ENCODE measurements at places on chromosomes 4 and X.

- no peak for DNase-seq
Observed at GRCh38 chr4:15188605-15189539, 186.6 kb downstream of the CPEB2 start.

DNA sequence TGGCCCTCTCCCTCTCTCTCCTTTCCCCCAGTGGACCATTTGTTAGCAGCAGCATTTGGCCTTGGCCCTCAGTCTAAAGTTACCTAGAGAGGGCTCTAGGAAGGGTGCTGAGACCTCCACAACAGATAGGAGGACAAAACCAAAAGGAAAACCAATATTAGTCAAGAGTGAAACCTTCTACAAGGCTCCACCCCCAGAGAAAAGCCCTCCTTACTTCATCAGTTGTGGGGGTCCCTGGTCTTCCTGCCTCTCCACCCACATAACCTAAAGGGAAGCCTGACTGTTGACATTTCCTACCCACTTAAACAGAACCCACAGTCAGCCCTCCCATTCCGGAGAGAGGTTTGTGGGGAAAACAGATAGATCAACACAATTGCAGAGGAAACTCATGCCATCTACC is 4.7 kb upstream of the CD40LG start:
- DNase-seq: no peak

DNA sequence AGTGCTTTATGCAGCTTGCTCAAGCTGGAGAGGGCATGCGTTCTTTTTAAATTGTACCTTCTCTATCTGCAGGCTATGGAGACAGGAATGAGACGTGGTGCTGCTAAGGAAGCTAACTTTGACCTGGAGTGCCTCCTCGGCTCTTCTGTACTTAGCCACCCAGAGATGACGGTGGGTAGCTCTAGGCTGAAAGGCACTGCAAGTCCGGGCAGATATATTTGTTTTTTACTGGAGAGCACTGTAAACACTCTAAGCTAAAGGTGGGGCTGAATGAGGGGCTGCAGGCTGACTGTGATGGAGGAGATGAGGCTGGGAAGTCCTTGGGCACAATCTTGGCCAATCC is 12.1 kb downstream of the ELF4 start:
- no peak for DNase-seq

GRCh38 chrX:1421433-1422134 is 29.7 kb upstream of the SLC25A6 start:
- DNase-seq: no peak

DNA sequence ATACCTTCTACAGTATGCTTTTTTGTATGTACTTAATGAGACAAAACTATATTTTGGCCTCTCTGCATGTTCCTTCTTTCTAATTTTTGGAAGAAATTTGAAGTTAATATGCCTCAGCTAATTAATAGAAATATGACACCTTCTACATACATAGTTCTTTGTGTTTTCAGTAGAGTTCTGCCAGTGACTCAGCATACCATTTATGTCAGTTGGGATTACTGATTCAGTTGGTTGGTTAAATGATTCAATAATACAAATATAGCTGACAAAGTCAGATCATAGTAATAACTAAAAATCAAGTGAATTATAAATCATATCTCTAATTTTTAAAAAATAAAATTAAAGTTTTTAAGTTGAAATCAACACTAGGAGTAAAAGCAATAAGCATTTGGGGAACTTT is 16.8 kb downstream of the BTC start:
- no peak for DNase-seq

DNA sequence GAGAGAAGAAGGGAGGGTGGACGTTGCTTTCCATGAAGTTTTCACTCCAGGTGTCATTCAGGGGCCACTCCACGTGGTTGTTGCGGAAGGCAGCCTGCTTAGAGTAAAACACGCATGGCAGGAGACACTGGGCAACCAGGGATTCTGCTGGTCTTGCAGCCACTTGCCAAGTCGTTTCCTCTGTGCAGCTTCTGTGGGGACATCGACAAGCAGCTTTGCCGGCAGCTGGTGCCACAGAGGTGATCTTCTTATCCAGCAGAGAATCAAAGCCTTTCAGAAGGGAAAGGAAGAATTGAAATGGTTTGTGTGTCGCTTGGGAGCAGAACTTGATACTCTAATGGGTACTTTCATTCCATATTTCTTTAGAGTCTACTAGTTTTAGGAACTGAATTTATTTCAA is 867.1 kb upstream of the TENM3 start:
- no peak for DNase-seq

All from fibroblast of skin of left quadriceps (primary cell).